ENCODE measurements at places on chromosomes 5 and 9.

GRCh38 chr5:153704110-153704509 lies 213.6 kb downstream of the GRIA1 start:
- no peak for DNase-seq

- no peak for DNase-seq
These were observed 27.4 kb downstream of the ZNF354A start for GRCh38 chr5:178703015-178703414.

DNA sequence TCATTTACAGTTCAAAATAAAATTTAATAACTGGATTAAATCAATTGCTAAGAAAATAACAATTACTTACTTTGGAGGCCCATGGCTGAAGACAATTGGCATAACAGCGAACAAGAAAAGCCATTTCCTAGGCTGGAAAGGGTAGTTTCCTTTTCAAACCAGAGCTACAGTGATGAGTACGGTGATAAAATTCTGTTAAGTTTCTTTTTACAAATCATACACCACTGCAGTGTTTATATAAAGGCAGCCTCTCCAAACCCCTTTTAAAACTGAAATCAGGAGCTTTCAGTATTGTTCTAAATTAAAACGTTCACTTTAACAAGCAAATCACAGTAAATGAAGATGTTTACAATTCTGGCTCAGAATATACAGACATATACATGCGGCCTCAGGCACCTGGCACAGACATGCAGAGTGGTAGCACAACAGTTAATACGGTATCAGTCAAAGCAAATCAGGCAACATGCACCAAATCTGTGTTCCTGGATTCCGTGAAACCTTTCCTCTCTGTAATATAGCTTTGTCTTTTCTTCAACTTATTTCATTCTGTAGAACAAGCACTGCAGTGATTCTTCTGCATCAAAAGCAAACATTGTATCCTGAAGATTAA lies 102.9 kb downstream of the RAPGEF6 start:
- no peak for DNase-seq

DNA sequence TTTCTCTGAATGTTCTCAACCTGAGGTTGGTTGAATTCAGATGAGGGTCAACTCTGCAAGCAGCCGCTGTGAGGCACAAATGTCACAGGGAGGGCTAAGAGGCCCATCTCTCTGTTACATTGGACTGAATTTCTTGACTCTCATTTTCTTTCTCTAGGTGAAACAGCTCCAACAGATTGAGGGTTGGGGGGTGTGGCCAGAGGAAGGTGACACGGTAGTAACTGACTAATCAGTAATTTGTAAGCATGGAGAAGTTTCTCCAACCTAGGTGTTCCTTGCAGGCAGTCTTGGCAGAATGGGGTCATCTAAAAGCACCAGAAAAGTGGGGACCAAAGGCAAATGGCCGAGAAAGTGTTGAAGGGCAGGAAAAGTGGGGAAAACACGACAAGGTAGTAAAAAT lies 16.8 kb downstream of the CCT5 start:
- DNase-seq: no peak

- DNase-seq: no peak
These were observed 58.2 kb upstream of the GGTA1 start for GRCh38 chr9:121557581-121558447.

- no peak for DNase-seq
These were observed 281.3 kb upstream of the PANK3 start for GRCh38 chr5:168860503-168860902.

- DNase-seq: no peak
These were observed 183.7 kb downstream of the RGS3 start for GRCh38 chr9:113646946-113647914.

- DNase-seq: no peak
These were observed 91.1 kb downstream of the ZNF608 start for GRCh38 chr5:124655251-124655917.

- no peak for DNase-seq
These were observed 10.9 kb downstream of the SNCAIP start for GRCh38 chr5:122322801-122323548.

GRCh38 chr5:78001197-78001596 lies 225.1 kb upstream of the TBCA start:
- DNase-seq: no peak

DNA sequence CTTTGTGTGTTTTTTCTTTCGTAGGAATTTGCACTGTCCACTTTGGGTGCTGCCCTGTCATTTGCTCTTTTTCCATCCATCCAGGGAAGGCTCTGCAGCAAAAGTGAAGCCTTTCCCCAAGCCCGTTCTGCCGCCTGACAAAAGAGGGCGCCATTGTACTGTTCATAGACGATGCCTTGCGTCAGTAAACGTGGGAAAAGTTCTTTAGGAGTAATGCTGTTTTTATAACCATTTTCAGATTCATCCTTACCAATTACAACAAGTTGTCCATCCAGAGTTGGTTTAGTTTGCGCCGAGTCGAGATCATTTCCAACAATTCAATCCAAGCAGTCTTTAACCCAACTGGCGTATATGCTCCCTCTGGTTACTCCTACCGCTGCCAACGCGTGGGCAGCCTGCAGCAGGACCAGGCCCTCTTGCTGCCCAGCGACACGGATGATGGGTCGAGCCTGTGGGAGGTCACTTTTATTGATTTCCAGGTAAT lies 34.3 kb upstream of the RPS23 start:
- no peak for DNase-seq

- DNase-seq: no peak
These were observed 89.5 kb downstream of the CDH10 start for GRCh38 chr5:24555229-24555628.

GRCh38 chr9:126390923-126391322 lies 64.3 kb downstream of the MVB12B start:
- DNase-seq: no peak

GRCh38 chr5:28666110-28666509 lies 1627.7 kb upstream of the CDH9 start:
- no peak for DNase-seq

- no peak for DNase-seq
These were observed 18.3 kb downstream of the MOCS2 start for GRCh38 chr5:53091289-53091688.
